ENCODE measurements at places on chromosomes 16 and 17. TPM values are rescaled to one million over a fixed set of nuclear protein-coding genes. Genes with fewer than 3 reads are reported as not detected.

The ALOX15B gene
- not detected for polyA plus RNA-seq

The PPM1E gene
- polyA plus RNA-seq, result not detected

The NME1 gene
- 19.1 TPM for polyA plus RNA-seq

The HNF1B gene
- polyA plus RNA-seq, result not detected

The CPNE7 gene
- polyA plus RNA-seq, result 1.0 TPM

The CDYL2 gene
- polyA plus RNA-seq, result 0.59 TPM

The ABCA10 gene
- 0.69 TPM for polyA plus RNA-seq

The NHLRC4 gene
- polyA plus RNA-seq, result 2.2 TPM

The DNASE1L2 gene
- 1.6 TPM for polyA plus RNA-seq

The CCL2 gene
- polyA plus RNA-seq, result not detected

The MYL4 gene
- polyA plus RNA-seq, result 0.26 TPM

The MMP28 gene
- 0.74 TPM for polyA plus RNA-seq

The MYH2 gene
- polyA plus RNA-seq, result not detected

The TPSG1 gene
- not detected for polyA plus RNA-seq
